Stimulated activated CD8-positive, alpha-beta memory T cell treated with anti-CD3 and anti-CD28 coated beads, Interleukin-7, amount 100 ng/mL, for 24 hours (primary cell): ENCODE measurements at places on chromosomes 2 and 18.

DNA sequence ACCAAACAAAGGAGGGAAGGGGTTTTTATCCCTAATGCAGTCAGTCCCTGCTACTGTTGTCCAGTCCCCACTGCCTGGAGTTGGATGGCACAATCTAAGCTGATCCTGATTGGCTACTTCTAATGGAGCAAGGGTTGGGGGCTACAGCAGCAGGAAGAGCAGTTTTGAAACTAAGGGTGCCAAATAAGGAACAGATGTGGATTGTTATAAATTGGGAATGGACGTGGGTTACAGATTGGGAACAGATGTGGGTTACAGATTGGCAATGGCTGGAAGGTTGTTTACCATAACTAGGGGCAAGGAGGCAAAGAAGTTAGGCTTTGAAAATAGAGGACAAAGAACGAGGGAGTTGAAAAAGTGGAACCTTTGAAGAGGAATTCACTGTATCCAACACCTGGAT lies 16.0 kb upstream of the PROM2 start:
- no peak for DNase-seq

DNA sequence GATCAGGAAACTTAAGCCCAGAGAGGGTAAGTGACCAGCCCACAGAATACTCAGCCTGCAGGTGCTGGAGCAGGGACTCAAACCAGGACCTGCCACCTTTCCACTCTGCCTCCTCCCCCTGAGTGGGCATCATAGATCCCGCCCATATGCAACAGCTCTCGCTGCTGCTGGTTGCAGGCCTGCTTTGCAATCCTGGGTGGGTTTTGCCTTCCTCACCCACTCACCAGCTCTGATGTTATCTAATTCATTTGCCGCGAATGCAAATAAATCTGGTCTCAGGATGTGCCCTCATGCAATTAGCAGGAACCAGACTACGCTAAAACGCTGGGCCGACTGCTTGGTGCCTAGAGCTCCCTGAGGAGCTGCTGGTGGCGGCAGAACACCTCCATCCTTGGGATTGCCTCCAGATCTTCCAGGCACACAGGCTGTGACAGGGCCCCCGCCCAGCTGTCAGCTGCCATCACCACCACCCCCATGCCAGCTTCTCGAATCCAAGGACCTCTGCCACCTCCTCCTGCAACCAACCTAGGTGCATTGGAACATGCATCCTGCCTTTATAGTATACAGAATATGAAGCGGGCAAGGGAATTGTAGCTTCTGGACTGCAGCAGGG lies 28.8 kb downstream of the CNGA3 start:
- DNase-seq, result no peak

GRCh38 chr2:147614979-147615470 lies 229.8 kb upstream of the ACVR2A start:
- DNase-seq, result no peak

DNA sequence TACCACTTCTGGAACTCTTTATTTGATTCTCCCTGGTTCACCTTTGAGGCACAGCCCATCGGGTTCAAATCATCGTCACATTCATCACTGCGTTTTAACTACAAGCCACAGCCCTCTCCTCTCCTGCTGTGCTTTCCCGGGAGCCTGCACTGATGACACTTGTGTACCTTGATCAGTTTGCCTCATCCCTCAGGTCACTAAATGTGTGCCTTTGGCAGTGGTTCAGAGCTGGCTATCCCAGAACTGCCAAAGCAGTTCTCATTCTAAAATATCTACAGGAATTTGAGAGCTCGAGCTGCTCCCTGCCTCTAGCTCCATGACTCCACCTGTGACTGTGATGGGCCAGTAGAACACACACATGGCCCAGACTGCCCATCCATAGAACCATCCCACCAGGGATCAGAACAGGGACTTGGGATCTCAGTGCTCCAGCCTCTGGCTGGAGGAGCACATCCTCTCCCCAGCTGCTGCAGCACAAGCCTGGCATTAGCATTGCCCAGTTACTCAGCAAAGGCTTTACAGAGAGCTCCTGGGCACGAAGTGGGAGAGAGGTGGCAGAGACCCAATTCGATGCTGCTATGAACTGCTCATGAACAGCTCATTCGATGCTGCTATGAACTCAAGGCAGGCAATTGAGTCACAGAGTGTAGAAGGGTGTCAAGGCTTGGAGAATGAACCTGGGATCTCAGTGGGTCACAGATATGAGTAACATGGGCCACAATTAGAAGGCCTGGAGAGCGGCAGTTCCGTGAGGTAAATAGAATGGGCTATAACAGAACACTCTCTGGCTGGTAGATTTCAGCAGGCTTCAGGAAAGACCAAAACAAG lies 41.9 kb downstream of the EVA1A start:
- no peak for DNase-seq

DNA sequence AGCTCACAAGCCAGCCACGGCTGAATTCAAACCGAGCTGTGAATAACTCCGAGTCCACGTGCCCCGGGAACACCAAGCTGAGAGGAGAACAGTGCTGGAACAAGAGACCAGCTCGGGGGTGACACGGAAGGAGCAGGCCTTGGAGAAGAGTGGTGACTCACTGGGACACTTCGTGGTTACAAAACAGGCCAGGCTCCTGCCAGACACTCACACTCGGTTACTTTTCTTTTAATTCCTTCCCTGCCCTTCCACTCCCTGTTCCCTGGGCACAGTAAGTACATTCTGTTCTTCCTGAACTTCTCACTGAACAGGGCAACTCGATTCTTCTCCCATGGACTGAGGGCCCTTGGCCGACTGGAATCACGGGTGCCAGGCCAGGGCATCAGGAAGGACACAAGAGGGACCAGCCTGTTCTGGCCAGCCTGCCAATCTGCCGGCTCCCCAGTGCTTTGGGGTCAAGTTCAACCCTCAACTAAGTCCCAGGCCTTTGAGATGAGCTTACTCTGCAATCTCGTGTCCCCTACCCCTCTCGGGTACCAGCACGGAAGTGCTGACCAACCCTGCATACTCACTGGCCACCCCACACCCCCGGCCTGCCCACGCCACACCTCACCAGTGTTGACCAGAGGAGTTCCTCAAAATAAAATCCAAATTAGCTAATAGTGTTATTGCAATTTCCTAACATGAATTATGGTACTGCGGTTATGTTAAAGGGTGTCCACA lies 87.5 kb downstream of the TFCP2L1 start:
- DNase-seq, result no peak

DNA sequence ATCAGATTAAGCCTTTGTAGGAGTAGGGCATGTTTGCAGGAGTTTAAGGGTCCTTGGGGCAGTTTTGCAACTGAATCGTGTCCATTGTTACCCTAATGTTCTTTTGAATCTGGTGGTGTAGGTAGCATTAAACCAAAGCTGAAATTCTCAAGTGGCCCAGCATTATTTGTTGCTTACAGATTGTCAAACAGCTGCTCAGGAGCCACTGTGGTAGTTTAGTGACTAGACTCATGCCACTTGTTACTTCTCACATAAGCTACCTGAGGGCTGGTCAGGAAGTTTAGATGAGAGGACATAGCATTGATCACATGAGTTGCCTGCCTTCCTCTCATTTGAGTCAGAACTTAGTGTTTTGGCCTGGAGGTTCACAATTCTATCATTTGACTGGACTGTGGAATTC lies 157.6 kb downstream of the HAUS1 start:
- DNase-seq, result no peak

GRCh38 chr2:231918501-231919330 lies 7.5 kb downstream of the NPPC start:
- DNase-seq, result no peak

DNA sequence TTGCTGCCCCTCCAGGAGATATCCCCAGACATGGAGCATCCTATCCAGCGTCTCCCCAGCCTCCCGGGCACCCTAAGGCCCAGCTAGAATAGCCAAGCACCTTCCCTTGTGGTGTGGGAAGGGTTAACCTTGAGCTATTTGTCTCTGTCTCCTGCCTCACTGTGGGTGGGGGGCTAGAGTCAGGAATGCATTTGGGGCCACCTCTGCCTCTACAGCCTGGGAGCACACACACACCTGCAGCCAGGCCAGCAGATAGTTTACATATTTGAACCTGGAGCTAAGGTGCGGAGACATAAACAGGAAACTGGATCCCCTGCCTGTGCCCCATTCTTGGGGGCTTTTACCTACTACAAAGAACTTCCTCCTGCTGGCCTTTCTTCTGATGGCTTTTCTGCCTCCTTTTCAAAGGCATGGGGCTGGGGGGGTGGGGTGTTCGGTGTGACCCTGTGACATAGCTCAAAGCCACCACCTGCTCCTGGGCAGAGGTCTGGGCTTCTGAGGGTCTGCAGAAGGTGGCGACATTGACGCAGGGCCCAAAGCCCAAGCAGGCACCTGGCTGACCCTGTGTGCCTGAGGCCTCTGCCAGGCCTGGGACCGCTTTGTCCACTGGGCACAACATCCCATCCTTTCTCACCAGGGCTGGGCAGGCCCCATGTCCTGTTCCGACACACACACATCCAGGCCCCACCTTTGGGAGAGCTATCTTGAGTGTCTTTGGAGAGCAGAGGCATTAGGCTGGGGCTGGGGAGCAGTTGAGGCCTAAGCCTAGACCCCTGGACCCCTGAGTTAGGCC lies 34.2 kb downstream of the EMX1 start:
- no peak for DNase-seq

DNA sequence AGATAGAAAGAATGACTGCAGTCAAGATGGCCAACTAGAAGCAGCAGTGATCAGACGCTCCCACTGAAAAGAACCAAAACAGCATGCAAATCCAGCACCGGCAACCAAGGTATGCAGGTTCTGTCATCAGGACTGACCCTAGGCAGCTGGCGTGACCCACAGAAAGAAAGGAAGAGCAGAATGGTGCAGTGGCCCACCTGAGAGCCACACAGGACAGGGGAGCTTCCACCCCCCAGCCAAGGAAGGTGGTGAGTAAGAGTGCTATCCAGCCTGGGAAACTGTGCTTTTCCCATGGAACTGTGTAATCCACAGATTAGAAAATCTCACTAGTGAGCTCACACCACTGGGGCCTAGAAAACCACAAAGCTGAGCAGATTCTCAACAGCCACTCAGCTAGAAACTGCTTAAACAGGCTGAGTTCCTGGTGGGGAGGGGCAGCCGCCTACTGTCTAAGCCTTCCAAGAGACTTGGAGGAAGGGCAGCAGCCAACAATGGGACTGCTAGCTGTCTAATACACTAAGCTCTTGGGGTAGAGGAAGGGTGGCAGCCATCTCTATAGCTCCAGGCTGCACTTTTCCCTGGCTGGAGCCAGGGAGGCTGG lies 127.9 kb downstream of the EVA1A start:
- no peak for DNase-seq

DNA sequence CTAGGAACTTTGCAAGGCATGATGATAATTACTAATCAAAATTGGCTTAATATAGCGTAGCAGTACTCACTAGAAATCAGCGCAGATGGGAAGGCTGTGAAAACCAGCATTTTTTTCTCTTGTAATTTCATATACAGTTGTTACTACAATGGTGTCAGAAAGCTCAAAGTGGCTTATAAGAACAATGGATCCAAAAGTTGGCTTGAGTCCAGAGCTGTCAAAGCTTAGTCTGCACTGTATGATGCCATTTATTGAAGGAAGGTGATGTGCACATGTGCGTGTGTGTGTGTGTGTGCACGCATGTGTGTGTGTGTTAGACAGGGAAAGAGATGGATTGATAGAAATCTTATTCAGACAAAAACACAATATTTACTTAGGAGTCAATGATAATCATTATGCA lies 341.3 kb downstream of the TGIF1 start:
- no peak for DNase-seq

DNA sequence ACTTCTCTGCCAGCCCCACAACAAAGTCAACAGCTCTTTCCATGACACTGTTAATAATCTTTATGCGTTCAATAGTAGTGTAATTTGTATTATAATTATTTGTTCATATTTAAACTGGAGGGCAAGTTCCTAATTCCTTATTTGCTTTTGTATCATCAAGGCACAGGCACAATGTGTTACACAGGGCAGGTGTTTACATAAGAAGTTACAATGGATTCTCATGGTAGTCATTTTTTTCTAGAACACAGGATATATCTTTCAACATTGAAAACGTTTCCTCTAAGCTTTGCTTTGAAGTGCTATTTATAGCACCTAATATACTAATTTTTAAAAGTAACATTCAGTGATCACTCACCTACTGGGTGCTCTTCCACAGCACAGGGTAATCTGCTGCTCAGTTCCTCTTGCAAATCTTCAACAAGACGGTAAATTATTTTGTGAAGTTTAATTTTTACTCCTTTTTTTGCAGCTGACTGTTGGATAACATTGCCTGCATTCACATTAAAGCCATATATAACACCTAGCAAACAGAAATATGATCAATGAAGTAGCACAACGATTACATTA lies 7.3 kb downstream of the RPS27A start:
- DNase-seq, result no peak

DNA sequence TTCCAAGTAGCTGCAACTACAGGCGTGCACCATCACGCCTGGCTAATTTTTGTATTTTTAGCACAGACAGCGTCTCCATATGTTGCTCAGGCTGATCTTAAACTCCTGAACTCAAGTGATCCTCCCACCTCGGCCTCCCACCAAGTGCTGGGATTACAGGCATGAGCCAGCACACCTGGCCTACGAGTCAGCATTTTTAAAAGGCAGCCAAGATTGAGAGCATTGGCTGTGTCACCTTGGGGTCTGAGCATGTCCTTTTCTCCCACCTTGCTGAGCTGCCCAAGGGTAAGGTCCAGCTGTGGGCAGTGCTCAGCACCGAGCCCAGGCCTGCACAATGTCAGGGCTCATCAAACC lies 142.8 kb upstream of the LMAN1 start:
- no peak for DNase-seq

- DNase-seq, result no peak
Measured at GRCh38 chr2:24918326-24919036, 1.6 kb downstream of the ADCY3 start.

GRCh38 chr2:165202239-165202638 lies 1.6 kb downstream of the SCN3A start:
- no peak for DNase-seq

- DNase-seq, result no peak
Measured at GRCh38 chr2:37349231-37349860, 4.9 kb downstream of the QPCT start.

GRCh38 chr2:45862843-45863242 lies 211.4 kb downstream of the PRKCE start:
- DNase-seq, result no peak

DNA sequence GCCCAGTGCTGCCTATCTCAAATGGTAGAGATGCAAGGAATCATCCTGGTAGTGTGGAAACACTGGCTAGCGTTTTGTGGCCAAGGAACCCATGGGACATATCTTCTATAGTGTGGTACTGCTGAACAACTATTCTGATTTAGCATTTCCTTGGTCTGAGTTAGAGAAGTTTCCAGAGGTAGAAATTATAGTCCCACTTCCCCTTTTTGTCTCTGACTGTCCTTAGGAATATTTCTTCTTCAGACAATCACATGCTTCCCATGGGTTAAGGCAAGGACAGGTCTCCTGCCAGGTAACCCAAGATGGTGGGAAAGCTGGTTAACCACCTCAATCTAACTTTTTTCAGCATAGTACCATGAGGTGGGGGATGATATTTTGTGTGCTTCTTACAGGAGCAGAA lies 729.5 kb upstream of the LRRTM4 start:
- DNase-seq, result no peak

- DNase-seq, result no peak
Measured at GRCh38 chr2:226158940-226159339, 640.7 kb downstream of the IRS1 start.

GRCh38 chr2:164439885-164440284 lies 181.4 kb downstream of the GRB14 start:
- no peak for DNase-seq

- DNase-seq, result no peak
Measured at GRCh38 chr2:232563580-232563979, 13.1 kb downstream of the EIF4E2 start.

- DNase-seq, result no peak
Measured at GRCh38 chr2:23449831-23450331, 64.9 kb downstream of the KLHL29 start.
